ENCODE measurements at places on chromosomes 4 and X.
A peak's percentile ranks its signal among the peaks of the same experiment; 100 is the strongest.

- no peak for DNase-seq
These were observed 164.7 kb downstream of the SOWAHB start for GRCh38 chr4:76733068-76733771.

GRCh38 chrX:39311646-39312045 lies 510.4 kb downstream of the MID1IP1 start:
- DNase-seq, result no peak

GRCh38 chrX:49840679-49841078 lies 11.6 kb downstream of the PAGE4 start:
- DNase-seq, result no peak

- peak; percentile 41 for DNase-seq
These were observed 780.9 kb downstream of the ARAP2 start for GRCh38 chr4:35463251-35463952.

GRCh38 chr4:105453550-105454205 lies 20.2 kb downstream of the PPA2 start:
- no peak for DNase-seq

GRCh38 chrX:123851079-123851478 lies 8.8 kb upstream of the XIAP start:
- DNase-seq, result no peak

DNA sequence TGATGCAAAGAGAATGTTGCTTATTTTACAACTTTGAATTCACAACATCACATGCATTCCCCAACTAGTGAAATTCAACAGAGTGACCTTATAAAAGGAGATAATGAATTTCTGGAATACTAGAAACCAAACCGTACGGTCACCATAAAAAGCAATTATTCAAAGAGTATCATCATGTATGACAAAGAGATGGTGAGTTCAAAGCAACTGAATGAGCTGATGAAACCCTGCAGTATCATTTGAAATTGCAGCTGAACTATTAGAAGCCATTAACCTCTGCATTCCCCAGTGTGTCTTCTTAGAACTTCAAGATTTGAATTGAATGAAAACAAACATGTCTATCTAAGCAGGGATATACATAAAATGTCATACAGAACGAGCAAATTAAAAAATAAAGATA lies 172.4 kb downstream of the SLITRK2 start:
- no peak for DNase-seq

DNA sequence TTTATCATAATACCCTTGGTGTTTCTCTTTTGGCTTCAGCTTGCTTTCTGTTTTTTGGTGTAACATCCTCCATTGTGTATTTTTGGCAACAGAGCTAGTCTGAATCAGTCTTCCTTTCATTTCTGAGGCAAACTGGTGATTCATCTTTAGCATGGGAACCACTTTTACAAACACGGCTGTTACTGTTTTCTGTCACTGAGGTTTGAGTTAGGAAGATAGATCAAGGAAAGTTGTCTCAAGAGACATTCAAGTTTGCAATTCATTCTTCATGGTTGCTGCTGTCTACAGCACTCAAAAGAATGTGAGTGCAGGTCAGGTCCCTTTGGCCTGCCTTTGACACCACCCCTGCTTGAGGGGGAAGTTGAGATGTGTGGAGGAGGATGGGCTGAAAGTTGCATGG lies 36.3 kb downstream of the IL21 start:
- no peak for DNase-seq

DNA sequence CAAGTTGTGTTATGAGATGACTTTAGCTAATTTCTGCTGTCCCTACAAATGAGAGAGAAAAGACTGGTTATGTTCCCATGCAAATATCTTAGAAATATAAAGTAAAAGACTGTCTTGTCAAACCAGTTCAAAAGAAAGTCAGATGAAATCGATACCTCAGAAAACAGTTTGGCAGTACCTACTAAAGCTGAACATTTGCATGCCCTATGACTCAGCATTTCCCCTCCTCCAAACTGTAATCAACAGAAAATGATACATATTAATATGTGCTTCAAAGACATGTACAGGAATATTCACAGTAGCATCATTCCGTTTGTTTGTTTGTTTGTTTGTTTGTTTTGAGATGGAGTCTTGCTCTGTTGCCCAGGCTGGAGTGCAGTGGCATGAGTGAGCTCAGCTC lies 90.3 kb downstream of the ARX start:
- DNase-seq, result no peak

DNA sequence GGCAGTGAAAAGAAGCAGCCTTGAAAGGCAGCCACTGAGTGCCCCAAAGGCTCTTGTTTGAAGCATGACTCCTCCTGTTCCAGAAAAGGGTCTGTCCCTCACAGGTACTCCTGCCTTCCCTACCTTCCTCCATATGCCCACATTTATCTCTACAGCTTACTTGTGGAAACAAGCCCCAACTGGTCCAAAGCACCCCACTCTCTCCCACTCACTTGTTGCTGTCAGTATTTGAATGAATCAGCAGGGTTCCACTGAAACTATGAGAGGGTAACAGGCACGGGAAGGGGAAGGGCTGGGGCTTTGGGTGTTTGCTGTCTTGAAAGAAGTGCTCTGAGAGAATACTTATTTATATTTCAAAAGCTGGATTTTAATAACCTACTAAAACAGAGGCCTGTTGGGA lies 34.9 kb downstream of the GPR143 start:
- no peak for DNase-seq

DNA sequence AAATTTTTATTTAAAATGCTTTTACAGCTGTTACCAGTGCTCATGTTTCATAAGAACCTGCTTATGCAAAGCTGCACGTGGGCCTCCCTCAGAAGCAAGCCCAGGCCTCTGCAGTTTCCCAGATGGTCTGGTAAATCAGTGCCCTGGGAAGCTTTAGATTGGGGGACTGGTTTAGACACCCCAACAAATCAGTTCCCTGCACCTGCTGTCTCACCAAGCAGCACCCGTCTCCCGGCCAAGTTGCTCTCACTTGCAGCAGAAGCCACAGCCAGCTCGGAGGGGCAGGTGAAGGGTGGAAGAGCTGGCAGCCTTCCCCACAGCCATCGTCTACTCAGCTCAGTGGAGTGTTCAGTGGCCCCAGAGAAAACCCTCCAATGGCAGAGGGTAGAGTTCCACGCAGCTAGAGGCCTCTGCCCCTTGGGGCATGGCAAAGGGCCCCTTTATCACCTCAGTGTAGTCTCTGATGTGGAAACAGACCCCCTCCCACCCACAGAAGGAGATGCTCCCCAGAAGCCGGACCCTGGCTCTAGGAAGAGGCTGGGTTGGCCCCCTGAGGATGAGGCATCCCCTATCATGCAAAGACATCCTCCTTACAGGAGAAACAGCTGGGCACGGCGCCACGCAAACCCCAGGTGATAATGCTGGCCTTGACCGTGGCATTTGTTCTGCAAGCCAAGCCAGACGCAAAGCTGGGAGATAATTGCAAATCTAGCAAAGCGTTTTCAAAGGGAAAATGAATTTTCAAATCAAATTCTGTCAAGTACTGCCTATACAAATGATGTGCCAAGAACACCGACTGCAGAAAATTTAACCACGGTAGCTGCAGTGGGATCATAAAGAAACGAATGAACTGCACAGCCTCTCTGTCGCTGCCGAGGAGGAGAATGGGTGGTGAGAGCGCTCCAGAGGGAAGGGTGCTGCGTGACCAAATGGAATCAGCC lies 51.9 kb downstream of the ZFYVE28 start:
- DNase-seq, result no peak

DNA sequence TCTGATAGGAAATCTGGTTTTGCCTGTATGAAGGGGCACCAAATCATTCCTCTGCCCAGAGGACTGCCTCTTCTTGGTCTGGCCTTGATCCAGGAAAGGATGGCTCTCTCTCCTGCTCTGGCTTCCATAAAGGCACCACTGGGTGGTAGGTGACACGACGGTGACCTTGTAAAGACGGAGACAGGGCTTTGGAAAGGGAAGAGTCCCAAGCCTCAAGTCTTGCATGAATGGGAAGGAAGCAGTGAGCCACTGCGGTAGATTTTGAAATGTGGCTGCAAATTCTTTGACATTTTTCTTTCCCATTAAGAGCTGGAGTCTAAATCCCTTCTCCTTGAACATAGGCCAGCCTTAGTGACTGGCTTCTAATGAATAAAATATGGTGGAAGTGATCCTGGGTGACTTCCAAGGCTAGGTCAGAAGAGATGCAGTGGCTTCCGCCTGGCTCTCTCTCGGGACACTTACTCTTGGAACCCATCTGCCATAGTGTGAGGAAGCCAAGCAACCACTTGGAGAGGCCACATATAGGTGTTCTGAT lies 347.4 kb downstream of the BCOR start:
- no peak for DNase-seq

DNA sequence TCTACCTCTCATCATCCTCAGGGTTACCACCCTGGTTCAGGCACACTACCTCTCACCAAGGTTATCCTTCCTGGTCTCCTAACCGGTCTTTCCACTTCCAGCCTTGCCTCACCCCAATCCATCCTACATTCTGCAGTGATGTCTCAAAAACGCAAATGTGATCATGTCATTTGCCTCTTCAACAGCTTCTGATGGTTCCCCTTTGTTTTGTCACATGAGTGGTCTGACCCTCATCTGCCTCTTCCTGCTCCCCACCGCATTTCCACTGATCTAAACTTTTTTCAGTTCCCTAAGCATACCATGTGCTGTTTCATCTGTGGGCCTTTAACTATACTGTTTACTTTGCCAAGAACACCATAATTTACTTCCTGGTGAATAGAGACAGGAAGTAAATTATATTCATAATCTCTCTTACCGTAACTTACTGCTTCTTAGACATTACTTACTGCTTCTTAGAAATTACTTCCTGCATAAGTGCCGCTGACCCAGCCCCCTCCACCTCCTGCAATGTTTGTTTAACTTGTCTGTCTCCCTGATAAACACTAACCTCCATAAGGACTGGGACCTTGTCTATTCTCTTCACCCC lies 27.1 kb upstream of the NSUN7 start:
- no peak for DNase-seq

- no peak for DNase-seq
These were observed 85.7 kb upstream of the TBL1X start for GRCh38 chrX:9378980-9379696.

- DNase-seq, result no peak
These were observed 6.8 kb upstream of the ACSL4 start for GRCh38 chrX:109739625-109740432.

GRCh38 chr4:165440415-165441158 lies 61.8 kb downstream of the CPE start:
- no peak for DNase-seq

GRCh38 chr4:36288731-36289426 lies 7.5 kb downstream of the DTHD1 start:
- DNase-seq, result no peak

DNA sequence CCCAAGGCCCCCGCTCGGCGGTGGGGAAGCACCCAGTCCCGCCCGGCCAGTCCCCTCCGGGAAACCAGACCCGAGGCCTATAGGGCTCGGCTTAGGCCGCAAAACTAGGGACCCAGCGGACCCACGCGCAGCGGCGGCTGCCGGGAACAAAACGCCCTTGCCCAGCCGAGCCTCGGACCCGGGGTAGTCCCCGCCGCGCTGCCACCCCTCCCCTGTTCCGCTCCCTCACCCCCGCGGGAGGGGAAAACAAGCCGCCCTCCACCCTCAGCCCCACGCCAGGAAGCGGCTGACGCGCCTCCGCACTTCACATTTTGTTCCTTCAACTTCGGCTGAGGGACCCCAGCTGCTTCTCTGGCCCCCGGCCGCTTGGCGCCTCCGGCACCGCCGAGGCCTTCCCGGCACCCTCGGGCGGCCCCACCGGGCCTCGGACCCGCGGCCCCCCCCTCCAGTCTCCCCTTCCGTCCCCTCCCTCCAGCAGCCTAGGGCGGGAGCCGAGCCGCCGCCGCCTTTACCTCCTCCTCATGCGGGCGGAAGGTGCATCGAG lies 694 bp downstream of the PDS5A start:
- no peak for DNase-seq

GRCh38 chr4:80538276-80538926 lies 202.9 kb downstream of the CFAP299 start:
- no peak for DNase-seq

- no peak for DNase-seq
These were observed 445.5 kb downstream of the ZIC3 start for GRCh38 chrX:138011468-138011867.

DNA sequence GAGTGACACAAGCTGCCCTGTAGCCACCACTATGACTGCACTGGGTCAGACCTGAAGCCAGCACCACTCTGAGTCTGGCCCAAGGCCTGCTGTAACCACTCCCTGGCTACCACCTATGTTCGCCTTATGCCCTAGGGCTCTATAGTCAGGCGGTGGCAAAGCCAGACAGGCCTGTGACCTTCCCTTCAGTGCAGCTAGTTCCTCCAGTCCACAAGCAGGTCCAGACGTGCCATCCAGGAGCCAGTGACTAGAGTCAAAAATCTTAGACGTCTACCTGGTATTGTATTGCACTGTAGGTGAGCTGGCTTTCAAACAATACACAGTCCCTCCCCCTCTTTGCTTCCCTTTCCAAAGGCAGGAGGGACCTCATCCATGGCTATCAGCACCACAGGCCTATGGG lies 54.0 kb upstream of the RNF128 start:
- no peak for DNase-seq

DNA sequence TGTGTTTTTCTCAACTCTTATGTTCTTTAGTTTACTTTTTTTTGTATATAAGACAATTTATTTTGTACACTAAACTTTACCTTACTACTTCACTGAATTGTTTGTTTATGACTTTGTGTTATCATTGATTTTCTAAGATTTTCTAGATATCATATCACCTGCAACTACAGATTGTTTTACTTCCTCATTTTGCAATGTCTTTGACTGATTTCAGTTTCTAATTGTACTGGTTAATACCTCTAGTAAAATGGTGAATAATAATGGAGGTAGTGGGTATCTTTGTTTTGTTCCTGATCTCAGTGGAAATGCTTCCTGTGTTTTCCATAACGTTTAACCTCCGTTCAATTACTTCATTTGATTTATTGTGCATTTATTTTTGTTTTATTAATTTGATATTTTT lies 490.2 kb downstream of the TLL1 start:
- DNase-seq, result no peak

GRCh38 chr4:56217343-56217890 lies 169.9 kb downstream of the AASDH start:
- no peak for DNase-seq

DNA sequence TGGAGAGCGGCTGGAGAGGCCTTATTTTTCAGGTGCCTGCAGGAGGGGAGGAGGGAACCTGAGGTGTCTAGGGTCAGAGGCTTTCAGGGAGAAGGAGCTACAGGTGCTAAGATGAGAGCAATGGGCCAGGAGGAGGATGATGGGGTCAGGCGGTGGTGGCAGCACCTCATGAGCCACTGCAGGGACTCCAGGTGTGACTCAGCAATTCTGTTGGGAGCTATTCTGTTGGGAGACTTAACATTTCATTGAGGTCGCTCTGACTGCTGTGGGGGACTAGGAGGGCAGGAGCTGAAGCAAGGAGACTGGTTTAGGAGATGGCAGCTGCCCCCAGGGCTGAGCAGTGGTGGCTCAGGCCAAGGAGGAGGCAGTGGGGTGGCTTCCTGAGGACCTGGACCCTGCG lies 65.0 kb downstream of the CLDN34 start:
- DNase-seq, result no peak

GRCh38 chrX:51461053-51462044 lies 35.0 kb downstream of the NUDT11 start:
- no peak for DNase-seq

Measured in spleen (tissue), 13 donors.